ENCODE measurements at places on chromosomes 1 and 21.

DNA sequence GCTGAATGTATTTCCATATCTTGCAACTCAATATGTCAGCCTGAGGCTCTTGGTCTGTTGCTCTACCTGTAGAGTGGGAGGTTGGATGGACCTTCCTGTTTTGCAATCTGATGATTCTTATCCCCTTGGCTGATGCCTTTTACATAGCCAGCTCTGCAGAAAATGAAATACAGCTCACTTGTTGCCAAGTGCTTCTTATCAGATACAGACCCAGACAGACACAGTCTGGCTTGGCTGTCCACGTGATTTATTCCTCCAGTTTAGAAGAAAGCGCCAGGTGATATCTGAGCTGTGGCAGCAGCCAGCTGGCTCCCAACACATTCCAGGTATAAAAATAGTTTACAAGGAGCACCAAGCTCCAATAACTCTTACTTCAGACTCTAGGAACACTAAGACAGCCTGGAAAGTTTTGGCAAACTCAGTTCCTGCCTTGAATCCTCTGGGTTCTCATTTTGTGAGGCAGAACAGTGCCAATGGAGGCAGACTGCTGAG, 479.2 kb upstream of the USP24 start:
- DNase-seq: no peak

DNA sequence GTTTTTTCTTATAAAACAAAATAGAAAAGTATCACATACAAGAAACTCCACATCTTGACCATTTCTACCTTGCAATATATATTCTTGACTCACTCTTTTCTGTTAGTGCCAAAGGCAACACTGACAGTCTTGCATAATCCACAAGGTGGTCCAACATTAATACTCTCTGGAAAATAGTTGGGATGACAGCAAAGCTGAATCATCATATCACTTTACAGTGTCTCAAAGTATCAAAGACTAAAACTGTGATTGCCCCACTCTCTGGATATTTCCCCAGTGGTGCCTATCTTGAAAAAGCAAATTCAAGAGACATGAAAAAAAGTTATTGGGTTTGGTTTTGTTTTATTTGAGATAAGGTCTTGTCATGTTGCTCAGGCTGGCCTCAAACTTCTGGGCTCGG, 14.6 kb upstream of the TGFBR3 start:
- DNase-seq: no peak

DNA sequence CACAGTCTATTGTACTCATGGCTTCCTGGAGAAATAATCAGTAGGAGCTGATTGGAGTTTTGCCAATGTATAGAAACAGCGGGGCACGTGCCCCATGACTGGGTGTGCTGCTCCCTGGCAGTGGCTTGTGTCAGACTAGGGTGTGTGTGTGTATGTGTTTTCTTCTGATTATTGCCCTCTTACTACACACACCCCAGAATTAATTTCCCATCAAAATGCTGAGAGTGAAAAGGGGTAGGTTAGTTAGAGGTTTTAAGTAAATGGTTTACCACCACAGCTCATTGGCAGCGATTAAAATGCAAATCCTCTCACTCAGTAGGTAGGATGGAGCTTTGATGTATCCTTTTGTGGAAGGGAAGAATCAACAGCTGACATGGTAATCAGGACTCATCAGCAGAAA, 29.9 kb downstream of the HHAT start:
- no peak for DNase-seq

DNA sequence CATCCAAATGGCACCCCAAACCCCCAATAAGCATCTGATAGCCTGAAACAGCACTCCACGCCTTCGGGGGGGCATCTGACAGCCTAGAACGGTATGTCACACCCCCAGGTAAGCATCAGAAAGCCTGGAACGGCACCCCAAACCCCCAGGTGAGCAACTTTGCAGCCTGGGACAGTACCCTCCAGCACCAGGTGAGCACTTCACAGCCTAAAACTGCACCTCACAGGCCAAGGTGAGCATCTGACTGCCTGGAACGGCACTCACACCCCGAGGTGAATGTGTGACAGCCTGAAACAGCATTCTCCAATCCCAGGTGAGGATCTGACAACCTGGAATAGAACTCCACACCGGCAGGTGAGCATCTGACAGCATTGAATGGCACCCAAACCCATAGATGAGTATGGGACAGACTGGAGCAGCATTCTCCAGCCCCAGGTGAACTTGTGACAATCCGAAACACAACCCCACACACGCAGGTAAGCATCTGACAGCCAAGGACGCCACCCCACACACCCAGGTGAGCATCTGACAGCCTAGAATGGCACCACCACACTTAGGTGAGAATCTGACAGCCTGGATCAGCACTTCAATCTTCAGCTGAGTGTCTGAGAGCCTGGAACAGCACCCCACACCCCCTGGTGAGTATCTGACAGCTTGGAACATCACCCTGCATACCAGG, 18.3 kb upstream of the MMEL1 start:
- DNase-seq: no peak

DNA sequence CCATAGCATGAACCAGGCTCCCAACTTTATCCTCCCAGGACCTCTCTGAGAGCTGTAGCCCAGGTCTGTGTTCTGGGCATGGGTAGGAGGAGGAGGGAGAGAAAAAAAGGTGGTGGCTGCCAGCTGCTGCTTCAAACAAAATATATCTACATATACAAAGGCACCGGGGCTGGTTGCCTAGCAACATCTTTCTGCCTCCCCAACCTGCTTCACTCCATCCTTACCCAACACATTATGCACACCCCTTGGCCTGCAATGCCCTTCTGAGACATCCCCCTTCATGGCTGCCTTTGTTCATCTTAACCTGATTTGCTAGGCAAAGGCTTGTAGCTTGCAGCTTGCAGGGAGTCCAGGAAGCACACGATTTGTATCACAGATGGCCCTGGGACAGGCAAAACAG, 27.2 kb upstream of the ATP1A1 start:
- no peak for DNase-seq

- no peak for DNase-seq
Measured at GRCh38 chr1:32893198-32894018, 7.1 kb downstream of the HPCA start.

DNA sequence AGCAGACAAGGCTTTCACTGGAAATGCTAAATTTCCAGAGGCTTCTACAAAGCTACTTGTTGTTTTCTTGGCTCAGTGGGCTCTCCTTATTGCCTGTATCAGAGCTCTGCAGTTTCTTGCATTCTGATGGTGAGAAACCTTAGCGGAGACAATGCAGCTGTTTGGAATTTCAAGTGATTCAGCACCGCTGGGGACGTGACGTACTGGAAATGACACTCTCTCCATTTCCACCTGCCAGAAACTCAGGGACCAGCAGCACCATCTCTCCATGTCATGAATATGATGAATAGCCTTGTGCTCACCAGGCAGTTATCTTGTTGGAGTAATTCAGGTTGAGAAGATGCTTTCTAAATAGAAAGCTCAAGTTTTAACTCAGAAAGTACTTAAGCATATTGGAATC, 497.2 kb upstream of the DEPDC1 start:
- no peak for DNase-seq

DNA sequence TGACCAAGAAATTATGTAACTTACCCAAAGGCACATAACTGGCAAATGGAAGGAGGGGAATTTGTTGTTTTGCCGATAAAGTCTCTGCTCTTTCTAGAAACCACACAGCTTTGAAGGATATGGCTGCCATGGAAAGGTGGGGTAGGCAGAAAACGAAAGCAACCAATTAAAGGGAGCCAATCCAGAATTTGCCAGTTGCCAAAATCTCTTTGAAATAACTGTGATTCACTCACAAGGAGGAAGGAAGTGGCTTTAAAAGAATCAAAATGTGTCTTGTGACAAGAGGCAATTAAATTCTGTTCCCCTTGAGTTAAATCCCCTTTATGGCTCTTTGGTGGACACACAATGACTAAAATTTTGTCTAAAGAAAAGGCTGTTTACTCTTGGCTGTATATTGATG, 61.2 kb upstream of the CCDC190 start:
- peak; percentile 11 for DNase-seq

- no peak for DNase-seq
Measured at GRCh38 chr1:24297852-24298232, 21.3 kb upstream of the GRHL3 start.

- no peak for DNase-seq
Measured at GRCh38 chr1:198694542-198694941, 55.7 kb downstream of the PTPRC start.

DNA sequence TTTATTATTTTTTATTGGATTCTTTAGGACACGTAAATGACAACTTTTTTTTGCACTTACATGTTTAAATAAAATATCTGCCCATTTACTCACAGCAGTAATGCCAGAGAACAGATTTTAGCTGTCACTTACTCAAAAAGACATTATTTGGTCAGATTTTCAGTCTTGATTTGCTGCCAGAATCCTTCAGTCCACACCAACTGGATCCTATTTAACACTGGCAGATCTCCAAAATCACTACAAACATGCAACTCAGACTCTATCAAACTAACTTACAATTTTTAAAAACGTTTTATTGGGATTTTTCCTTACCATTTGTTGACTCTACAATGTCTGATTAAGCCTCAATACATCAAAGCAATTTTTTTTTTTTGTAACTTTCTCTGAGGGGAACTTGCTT, 11.1 kb downstream of the ATP6V1G3 start:
- DNase-seq: peak; percentile 3

GRCh38 chr1:222373831-222374602, 173.9 kb downstream of the HHIPL2 start:
- peak; percentile 91 for DNase-seq

Measured in foreskin melanocyte (primary cell).